Ovary (tissue), 10 donors: ENCODE measurements at places on chromosomes 5 and 9.

- DNase-seq = no peak
Measured at GRCh38 chr9:21933281-21933680, 60.9 kb downstream of the CDKN2A start.

DNA sequence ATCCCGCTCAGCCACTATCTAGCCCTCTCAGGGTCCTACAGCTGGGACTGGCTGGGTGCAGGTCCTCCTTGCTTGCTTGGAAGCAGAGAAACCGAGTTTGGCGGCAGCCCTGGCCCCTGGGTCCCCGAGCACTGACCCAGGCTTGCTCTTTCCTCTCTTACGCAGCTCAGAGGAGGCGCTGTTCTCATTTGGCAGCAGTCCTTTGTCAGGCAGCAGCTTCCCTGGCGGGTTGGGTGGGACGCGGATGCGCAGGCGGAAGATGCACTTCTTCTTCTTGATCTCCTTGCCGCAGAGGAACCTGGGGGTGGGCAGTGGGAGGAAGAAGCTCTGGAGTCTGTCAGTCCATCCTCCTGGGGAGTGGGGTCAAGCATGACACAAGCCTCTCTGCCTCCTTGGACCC lies 14.5 kb downstream of the PHF19 start:
- DNase-seq = no peak

DNA sequence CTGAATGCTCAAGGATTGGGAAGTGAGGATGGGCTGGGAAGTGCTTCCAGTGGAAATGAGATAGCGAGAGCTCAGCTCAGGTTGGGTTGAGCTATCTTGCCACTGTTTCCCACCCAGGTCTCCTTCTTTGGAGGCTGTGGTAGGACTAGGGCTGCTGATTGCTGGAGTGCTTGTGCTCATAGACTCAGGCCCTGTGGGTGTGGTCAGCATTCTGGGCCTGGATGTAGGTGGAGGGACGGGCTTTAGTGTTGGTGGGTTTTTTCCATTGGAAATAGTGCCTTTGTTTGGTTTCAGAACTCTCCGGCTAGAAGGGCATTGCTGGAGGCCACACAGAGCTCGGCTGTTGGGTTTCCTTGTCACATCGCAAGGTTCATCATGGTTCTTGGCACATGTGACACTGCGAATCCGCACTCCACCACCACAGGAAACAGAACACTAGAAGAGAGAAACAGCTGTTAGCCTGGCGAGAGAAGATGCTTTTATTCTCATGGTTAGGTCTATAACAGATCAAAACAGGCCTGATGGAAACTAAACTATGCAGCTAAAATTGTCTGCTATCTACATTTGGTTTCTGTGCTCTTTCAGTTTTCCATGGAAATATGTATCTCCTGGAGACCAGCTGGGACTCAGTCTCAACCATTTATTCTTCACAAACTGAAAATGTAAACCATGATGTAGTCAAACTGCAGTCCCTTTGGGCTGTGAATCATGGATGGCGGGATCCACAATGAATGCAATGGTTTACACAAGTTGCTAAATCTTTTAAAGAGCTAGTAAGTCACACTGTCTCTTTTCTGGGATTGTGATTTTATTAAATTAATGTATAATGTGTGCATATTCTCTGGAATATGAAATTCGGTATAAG lies 136.2 kb downstream of the TARS1 start:
- no peak for DNase-seq

GRCh38 chr9:93713716-93714115 lies 137.3 kb downstream of the PHF2 start:
- DNase-seq = no peak

GRCh38 chr5:15338546-15338945 lies 161.4 kb upstream of the FBXL7 start:
- DNase-seq = no peak
